ENCODE measurements at places on chromosomes 7 and 10. TPM values are rescaled to one million over a fixed set of nuclear protein-coding genes. Genes with fewer than 3 reads are reported as not detected.

CARD11 gene
- 10.1 TPM for total RNA-seq

FRAT2 gene
- total RNA-seq: 10.1 TPM

ELFN1 gene
- total RNA-seq: 0.53 TPM

GUSB gene
- 27.4 TPM for total RNA-seq

PAX2 gene
- total RNA-seq: not detected

SFR1 gene
- 19.5 TPM for total RNA-seq

ADRB1 gene
- total RNA-seq: not detected

KCNH2 gene
- total RNA-seq: 0.07 TPM

ATG9B gene
- under 0.01 TPM for total RNA-seq

PRF1 gene
- total RNA-seq: not detected

PRDX3 gene
- 218 TPM for total RNA-seq

SLC13A1 gene
- total RNA-seq: not detected

C10orf105 gene
- 0.07 TPM for total RNA-seq

CNTNAP2 gene
- total RNA-seq: not detected

BTBD16 gene
- total RNA-seq: not detected

TFEC gene
- 29.1 TPM for total RNA-seq

LIPF gene
- not detected for total RNA-seq

EBF3 gene
- total RNA-seq: 0.13 TPM

C10orf90 gene
- not detected for total RNA-seq

MYL7 gene
- not detected for total RNA-seq

HPSE2 gene
- not detected for total RNA-seq

AGR2 gene
- not detected for total RNA-seq
